ENCODE measurements at places on chromosomes 7 and 10. TPM values are rescaled to one million over a fixed set of nuclear protein-coding genes. Genes with fewer than 3 reads are reported as not detected.

- DNase-seq = peak; percentile 9
Observed at GRCh38 chr7:152866125-152866524, 106.6 kb downstream of the ACTR3B start.

The POMZP3 gene
- 3.5 TPM for total RNA-seq

GRCh38 chr10:117555017-117555416, 12.5 kb downstream of the EMX2 start:
- no peak for DNase-seq

The ZFAND4 gene
- 5.5 TPM for total RNA-seq

DNA sequence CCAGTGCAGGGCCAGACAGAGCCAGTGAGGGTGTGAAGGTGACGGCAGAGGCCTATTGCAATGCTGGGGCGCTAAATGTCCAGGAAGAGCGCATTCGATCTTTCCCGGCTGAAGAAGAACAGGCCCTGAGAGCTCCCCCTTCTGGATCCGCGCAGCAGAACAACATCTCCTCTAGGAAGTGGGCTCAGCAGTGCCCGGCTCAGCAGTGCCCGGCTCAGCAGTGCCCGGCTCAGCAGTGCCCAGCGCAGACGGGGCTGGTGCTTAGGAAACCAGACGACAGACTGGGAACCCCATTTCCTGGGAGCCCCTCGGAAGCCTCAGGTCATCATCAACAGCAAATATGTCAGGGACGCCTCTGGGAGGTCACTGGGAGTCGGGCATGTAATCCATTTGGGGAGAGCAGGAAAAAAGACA, 4.7 kb upstream of the NOS3 start:
- peak; percentile 63 for DNase-seq

The SPRN gene
- total RNA-seq = 0.43 TPM

DNA sequence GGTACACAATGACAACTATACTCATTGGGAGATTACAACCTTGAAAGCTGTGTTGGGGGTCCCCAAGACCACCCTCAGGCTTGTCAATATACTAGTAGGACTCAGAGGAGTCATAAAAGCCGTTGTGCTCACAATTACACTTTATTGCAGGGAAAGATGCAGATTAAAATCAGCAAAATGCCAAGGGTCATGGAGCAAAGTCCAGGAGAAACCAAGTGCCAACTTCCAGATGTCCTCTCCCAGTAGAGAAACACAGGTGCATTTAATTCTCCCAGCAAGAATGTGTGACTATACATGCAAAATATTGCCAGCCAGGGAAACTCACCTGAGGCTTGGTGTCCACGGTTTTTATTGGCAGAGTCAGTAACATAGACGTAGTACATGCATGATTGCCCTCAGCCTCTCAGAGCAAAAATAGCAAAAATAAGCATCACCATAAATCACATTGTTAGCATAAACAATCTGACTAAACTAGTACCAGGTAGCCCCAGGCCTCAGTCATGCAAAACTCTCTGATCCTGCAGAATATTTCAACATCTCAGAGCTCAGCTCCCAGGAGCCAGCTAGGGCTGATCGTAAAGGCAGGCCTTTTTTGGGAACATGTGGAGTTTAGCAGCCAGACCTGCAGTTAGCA, 50.7 kb downstream of the VIM start:
- DNase-seq = peak; percentile 19

DNA sequence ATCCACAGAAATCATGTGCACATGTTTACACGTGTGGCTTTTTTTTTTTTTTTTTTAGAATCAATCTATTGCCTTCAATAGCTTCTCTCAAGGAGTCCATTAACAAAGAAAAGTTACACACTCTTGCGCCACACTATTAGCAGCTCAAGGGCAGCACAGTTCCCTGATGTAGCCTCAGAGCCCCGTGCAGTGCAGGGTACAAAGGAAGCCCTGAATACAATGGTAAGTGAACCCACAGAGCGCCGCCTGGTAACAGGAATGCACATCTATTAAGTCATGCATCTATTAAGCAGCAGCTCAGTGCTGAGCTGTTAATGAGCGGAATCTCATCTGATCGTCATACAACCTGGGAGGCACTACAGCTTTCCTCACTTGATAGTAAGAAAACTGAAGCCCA, 113.7 kb upstream of the PDLIM1 start:
- no peak for DNase-seq

The OPTN gene
- total RNA-seq = 90.2 TPM

GRCh38 chr10:71217266-71218045, 5.1 kb downstream of the UNC5B start:
- no peak for DNase-seq

Data from fibroblast of villous mesenchyme (primary cell).